NAMALWA (cell line): ENCODE measurements at places on chromosomes 16 and 17.

DNA sequence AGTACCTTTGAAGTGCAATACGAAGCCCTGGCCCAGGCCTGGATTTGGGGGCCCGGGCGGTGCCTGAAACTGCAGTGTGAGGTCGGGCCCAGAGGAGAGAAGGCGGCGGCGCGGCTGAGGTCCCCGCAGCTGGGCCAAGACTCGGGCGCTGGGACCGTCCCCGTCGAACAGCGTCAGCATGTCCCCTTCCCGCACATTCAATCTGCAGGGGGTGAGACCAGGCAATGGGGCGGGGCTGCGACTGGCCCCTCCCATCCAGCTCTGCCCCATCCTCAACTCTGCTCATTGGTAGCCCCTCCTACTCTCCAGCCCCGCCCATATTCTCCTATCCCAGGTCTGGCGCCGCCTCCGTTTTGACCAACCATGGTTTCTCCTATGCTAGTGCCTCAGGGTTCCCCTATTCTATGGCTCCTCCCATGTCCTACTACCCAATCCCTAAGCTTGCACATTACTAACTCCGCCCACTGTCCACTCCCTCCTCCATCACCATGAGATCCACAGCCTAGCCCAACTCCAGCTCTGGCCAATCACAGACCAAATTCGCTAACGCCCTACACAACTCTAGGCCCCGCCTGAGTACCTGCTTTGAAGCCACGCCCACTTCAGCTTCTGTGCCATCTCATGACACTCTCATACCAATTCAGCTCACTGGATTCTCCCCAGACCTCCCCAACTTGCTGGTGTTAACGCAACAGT, 14.4 kb upstream of the CDIPT start:
- DNase-seq, result peak; percentile 100

- no peak for DNase-seq
Measured at GRCh38 chr16:51408357-51408756, 257.3 kb upstream of the SALL1 start.

DNA sequence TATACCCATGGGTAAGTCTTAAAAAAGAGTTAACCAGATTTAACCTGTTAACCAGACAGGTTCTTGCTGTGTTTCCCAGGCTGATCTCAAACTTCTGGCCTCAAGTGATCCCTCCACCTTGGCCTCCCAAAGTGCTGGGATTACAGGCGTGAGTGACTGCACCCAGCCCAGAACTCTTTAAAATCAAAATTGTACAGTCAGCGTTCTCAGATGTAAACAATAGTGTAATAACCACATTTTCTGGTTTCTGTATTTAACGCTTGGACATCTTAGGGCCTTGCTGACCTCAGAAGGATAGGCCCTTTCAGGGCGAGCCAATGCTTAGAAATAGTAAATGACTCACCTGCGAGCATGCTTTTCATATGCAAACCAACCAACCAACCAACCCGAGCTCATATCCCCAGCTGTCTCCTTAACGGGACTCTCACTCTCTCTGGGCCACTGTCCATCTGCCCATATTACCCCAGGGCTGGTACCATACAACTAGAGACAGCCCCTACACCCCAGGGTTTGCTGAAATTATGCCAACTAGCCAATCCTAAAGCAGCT, 415.0 kb upstream of the XYLT1 start:
- no peak for DNase-seq

- DNase-seq, result no peak
Measured at GRCh38 chr16:57271063-57271345, 13.5 kb downstream of the PLLP start.

DNA sequence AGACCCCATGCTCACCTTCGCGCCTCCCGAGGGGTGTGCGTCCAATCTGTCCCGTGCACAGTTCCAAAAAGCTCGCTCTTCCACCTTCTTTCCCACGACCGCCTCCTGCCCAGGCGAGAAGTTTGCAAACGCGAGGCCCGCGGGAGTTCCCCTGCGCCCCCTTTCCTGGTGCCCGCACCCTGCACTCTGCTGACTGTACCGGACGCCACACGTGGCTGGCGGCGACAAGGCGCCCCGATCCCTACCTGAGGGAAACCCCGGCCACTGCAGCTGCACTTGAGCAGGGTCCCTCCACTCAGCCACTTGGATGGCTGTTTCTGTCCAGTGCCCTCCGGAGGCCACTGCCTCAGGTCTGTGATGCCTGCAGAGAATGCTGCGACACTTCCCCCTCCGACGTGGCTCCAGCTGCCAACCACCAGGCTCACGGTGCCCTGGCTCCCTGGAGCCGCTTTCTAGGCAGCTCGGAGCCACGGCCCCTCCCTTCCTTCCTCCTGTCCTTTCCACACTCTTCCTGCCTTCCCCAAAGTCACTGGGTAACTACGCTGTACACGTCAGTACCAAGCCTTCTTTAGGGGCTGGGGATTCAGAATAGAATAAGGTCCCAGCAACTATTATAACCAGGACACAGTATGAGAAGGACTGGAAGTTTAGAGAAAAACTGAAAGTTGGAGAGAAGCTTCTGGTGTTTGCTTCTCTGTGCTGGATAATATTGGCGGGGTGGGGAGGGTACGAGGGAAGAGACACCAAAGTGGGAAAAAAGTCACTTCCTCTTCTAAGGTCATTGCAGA, at the start of gene MLKL:
Gene MLKL, minus strand, starts transcription at position 425 of the 788 bp plus-strand sequence. CDS start 5,105 bp downstream, outside the sequence.
- peak; percentile 56 for DNase-seq

DNA sequence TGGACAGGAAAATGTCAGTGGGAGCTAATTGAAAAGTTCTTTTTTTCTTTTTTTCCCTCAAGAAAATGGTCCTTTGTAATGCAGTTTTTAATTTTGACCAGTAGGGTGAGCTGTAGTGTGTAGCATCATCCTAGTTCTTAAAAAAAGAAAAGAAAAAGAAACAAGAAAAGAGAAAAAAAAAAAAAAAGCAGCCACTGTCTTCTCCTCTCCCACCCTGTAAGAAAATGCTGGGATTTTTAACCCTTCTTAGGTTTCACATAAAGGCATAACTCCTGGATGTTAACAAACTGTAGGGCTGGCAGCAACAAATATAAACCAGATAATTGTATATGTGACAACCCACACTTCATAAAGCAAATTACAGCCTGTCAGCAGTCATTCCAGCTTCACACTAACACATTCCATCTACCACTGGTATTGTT, 78.1 kb downstream of the SKAP1 start:
- peak; percentile 70 for DNase-seq

DNA sequence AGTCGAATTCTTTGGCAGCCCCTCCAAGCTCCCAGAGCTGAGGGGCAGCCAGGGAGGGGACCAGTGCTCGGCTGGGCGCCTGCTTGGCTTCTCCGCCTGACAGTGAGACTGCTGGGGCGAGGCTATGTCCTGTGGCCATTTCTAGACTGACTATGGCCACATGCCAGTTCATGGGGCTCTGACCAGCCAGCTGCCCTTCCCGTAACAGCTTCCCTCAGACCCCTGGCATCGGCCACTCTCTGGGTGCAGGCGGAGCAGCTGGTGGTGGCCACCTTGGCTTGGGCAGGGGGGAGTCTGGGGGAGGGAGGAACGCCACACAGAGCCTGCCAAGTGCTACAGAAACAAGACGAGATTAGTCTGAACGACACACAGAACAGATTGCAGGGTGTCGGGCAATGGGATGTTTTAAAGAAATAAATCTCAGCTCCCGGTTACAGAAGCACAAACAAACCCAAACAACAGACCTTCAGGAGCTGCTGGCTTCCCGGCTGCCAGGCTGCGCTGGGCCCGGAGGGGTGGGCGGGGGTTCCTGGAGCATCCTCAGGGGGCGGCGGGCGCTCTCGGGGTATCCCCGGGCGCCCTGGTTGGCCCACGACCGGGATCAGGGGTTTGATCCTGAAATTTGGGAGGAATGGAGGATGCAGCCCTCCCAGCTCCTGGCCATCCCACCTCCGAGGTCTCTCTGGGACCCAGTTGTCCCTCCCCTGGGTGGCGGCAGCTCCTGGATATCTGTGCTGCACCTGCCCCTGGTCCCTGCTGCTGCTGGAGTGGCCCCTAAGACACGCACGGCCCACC, 34.5 kb downstream of the TBC1D16 start:
- DNase-seq, result no peak

GRCh38 chr16:13896543-13897182, 23.3 kb upstream of the ERCC4 start:
- peak; percentile 59 for DNase-seq

GRCh38 chr17:1532836-1533602, 16.6 kb upstream of the INPP5K start:
- peak; percentile 55 for DNase-seq

- DNase-seq, result peak; percentile 73
Measured at GRCh38 chr17:43169561-43170139, 1.4 kb upstream of the NBR1 start.

- DNase-seq, result no peak
Measured at GRCh38 chr16:77816293-77816692, 27.9 kb downstream of the VAT1L start.

- DNase-seq, result no peak
Measured at GRCh38 chr17:28258347-28258887, 60.6 kb upstream of the TMEM97 start.

- no peak for DNase-seq
Measured at GRCh38 chr17:40577611-40578065, 12.4 kb upstream of the CCR7 start.

- peak; percentile 83 for DNase-seq
Measured at GRCh38 chr17:47315451-47316266, 8.1 kb upstream of the EFCAB13 start.

GRCh38 chr16:73337373-73338296, 289.7 kb upstream of the ZFHX3 start:
- DNase-seq, result no peak

GRCh38 chr16:22646948-22647556, 136.4 kb downstream of the NPIPB5 start:
- no peak for DNase-seq

GRCh38 chr17:5640726-5641125, 56.4 kb upstream of the NLRP1 start:
- no peak for DNase-seq

DNA sequence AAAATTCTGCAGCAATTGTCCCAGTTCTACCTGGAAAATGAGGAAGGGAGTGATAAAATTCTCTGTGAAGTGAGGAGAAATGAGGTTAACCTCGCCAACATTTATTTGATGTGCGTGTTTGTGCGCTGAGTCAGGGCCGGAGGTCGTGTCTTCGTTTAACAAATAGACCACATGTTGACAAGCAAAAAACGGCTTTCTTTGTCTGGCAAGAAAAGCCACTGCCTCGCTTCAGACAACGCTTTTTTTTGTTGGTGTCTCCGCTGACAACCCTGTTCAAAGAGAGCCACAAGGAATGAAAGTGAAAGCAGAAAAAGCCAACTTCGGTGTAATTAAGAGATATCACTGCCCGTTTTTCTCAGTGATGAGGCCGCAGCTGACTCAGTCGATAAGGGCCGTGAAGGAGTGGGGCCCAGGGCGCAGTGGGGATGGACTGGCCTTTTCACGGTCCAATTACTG, 510.6 kb downstream of the CDH13 start:
- peak; percentile 57 for DNase-seq

- DNase-seq, result no peak
Measured at GRCh38 chr16:81136390-81137335, 40.5 kb upstream of the GCSH start.

- DNase-seq, result peak; percentile 55
Measured at GRCh38 chr16:49857423-49858181, 1.7 kb upstream of the ZNF423 start.

DNA sequence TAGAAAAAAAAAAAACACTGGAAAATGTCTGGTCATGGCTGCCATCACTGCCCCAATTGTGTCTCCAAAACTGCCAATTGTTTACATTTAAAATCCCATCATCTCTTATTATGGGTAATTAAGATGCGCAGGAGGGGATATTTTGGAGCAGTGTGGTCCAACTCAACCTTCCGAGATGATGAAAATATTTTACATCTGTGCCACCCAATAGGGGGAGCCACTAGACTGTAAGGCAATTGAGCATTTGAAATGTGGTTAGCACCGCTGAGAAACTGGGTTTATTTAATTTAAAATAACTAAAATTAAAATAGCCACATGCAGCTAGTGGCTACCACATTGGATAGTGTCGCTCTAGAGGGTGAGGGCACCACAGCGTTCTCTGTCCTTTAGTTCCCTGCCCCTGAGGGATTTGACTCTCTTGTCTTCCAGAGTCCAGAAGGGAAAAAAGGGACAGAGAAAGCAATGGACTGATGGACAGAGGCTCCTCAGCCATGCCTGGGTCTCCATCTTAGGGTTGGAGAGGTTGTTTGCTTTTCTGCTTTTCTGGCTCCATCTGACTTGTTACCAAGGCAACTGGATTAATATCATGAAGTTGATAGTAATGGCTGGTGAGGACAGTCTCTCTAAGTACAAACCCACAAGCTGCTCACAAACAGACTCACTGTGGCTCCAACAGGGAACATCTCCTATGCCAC, 3.5 kb downstream of the MPO start:
- DNase-seq, result peak; percentile 60

DNA sequence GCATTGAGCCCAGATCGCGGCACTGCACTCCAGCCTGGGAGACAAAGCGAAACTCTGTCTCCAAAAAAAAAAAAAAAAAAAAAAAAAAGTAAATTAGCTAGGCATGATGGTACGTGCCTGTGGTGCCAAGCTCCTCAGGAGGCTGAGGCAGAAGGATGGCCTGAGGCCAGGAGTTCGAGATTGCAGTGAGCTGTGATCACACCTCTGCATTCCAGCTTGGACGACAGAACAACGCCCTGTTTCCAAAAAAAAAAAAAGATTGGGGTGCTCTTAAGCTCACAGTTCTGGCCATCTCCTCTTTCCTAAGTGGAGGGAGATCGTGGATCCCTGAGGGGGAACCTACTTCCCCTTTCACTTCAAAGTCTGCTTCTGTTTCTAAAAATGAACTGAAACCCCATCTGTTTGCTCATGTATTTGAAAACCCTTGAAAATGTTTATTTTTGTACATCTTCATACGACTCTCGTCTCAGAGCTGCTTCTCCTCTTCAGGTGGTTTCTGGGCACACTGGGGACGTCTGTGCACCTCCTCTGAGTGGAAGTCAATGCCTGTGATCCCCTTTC, 138.8 kb downstream of the PRKCA start:
- DNase-seq, result peak; percentile 86

GRCh38 chr17:45640141-45640850, 143.8 kb upstream of the CRHR1 start:
- peak; percentile 79 for DNase-seq

DNA sequence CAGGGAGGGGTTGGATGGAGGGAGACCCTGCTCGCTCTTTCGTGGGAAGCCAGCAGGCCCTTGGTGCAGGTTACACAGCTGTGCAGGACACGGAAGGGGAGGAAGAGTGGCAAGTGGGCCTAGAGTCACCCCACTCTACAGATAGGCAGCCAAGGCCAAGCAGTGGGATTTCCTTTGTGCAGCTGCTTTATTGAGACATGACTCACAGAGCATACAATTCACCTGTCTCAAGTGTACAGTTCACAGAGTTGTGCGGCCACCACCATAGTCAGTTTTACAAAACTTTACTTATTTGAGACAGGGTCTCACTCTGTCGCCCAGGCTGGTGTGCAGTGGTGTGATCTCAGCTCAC, 91.2 kb upstream of the CIBAR2 start:
- no peak for DNase-seq
